Right ventricle myocardium superior (tissue), 1 donor: ENCODE measurements at places on chromosomes 5 and 9.

- DNase-seq, result no peak
Measured at GRCh38 chr5:97026721-97027120, 90.8 kb downstream of the LNPEP start.

DNA sequence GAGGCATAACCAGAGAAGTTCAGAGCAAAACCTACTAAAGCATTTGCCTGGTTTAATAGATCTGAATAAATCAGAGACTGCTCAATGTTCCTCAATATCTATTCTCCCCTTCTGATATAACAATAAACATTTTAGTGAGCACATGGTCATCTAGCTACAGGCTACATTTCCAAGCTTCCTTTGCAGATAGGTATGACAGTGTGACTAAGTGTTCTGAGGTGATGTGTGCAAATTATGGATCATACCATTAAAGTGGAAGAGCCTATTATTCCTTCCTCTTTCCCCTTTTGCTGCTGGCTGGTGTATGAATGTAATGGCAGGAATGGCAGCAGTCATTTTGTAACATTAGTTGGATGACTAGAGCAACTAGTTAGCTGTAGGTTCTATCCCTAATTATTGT, 285.8 kb upstream of the RASA1 start:
- no peak for DNase-seq

DNA sequence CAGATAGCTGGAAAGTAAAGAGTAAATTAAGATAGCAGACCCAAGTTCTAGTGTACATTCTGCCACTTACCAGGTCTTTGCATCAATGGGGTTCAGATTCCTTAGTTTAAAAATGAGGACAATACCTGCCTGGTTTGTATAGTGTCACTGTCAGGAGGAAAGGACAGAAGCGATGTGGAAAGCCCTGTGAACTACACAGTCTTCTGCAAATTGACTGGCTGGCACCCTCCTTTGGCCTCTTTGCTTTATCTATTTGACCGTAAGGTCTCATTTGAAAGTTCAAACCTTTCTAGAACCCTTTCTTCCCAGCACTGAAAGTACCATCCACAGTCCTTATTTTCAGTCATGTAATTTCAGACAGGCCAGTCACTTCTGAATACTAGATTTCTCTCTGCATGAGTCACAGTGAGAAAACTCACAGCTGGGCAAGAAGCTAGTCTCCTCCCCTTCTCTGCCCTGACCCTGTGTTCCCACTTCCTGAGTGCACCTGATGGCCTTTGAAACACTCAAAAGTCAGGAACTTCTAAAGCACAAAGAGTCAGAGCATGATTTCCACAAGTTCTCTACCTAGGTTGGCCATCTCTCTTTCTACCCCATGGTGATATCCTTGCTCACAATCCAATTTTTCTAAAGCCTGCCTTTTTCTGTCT, 91.3 kb upstream of the RASEF start:
- DNase-seq, result no peak

DNA sequence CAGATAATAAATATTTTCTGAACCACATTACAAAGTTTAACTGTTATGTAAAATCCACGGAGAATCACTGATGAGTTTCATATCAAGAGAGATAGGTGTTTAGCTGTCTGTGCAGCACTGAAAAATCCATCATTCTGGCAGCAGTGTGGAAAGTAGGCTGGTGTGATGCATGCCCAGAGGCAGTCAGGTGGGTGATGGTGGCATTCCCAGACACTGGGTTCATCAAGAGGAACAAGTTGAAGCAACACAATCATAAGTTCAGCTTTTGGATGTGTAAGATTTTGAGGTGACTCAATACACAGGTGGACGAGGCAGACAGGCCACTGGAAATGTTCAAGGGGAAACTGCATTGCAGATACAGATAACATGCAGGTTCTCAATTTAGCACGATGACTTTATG, 11.9 kb downstream of the DNAH5 start:
- no peak for DNase-seq

DNA sequence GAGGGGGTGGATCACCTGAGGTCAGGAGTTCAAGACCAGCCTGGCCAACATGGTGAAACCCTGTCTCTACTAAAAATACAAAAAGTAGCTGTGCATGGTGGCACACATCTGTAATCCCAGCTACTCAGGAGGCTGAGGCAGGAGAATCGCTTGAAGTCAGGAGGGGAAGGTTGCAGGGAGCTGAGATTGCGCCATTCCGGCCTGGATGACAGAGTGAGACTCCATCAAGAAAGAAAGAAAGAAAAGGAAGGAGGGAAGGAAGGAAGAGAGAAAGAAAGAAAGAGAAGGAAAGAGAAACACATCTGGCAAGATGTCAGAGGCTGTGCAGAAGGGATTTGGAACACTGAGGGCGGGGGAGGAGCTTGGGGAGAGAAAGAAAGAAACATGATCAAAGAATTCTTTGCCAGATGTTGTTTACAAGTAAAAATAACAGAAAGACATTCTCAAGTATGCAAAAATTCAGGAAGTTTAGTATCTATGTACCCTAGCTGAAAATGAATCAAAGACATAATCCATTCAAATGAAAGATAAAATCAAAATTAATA, 93.7 kb downstream of the AK8 start:
- DNase-seq, result no peak

GRCh38 chr5:139293202-139293506, 386 bp upstream of the MATR3 start:
- no peak for DNase-seq

- no peak for DNase-seq
Measured at GRCh38 chr9:4937446-4937845, 47.6 kb upstream of the JAK2 start.

- no peak for DNase-seq
Measured at GRCh38 chr5:144800169-144800568, 629.5 kb downstream of the KCTD16 start.

- no peak for DNase-seq
Measured at GRCh38 chr9:83937861-83938455, 16.7 kb upstream of the KIF27 start.

DNA sequence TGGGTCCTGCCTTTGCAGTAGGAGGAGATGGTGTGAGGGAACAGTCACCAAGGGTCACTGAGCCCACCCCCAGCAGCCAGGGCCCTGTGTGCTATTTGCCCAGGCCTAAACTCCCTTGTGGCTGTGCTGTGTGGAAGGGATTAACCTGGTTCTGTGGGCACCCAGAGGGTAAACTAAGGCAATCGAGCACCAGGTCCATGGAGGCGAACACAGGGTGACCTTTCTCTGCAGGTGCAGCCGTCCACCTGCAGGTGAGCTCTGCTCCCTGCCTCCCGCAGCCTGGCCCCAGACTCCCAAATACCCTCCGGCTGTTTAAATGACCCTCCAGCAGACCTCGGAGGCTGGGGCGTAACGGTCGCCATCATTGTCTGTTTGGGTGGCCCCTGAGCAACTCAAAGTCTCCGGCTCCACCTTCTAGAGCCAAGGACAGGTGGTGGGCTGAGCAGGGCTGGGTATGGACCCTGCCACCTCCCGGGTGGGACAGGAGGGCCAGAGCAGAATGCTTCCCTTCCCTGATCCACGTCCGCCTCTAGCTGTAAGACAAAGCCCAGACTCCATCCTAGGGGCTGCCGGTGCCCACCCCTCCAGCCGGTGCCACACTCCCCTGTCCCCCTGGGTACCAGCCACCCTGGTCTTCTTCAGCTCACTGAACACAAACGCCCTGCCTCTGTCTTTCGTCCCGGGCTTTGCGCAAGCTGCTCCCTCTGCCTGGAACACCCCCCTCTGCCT, 34.1 kb upstream of the FIBCD1 start:
- DNase-seq, result no peak

DNA sequence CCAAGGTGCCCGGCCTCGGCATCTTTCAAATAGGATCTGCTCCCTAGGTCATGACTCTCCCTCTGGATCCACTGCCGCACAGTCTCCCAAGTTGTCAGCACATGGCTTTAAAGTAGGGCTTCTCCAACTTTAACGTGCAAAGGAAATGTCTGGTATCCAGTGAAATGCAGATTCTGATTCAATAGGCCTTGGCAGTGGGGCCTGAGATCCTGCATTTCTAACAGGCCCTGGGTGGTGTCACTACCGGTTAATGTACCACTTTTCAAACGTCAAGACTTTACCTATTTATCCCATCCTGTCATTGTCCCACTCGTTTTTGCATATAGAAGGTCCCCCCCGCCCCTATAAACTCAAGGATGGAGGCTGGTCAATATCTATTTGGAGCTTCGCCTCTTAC, 137.6 kb upstream of the ZNF618 start:
- no peak for DNase-seq

- DNase-seq, result no peak
Measured at GRCh38 chr5:73376618-73377170, 71.9 kb downstream of the FOXD1 start.

DNA sequence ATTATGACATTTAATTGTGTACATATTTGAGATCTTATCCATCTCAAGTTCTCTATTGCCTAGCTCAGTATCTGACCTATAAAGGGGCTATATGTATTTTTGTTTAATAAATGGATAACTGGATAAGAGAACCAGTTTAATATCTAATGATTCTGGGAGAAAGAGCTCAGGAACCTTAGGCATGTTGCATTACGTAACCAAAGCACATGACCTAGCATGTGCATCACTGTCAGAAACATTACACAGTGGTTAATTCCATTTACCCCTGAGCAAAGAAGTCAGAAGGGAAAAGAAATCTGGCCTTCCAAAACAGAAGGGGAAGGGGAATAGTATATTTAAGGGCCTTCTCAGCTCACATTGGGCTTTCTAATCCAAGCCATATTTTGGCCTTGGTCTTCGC, 12.3 kb downstream of the PAPPA start:
- DNase-seq, result no peak

GRCh38 chr5:31866166-31866565, 227.2 kb downstream of the PDZD2 start:
- no peak for DNase-seq

GRCh38 chr5:119176785-119177184, 105.9 kb downstream of the DMXL1 start:
- DNase-seq, result no peak

DNA sequence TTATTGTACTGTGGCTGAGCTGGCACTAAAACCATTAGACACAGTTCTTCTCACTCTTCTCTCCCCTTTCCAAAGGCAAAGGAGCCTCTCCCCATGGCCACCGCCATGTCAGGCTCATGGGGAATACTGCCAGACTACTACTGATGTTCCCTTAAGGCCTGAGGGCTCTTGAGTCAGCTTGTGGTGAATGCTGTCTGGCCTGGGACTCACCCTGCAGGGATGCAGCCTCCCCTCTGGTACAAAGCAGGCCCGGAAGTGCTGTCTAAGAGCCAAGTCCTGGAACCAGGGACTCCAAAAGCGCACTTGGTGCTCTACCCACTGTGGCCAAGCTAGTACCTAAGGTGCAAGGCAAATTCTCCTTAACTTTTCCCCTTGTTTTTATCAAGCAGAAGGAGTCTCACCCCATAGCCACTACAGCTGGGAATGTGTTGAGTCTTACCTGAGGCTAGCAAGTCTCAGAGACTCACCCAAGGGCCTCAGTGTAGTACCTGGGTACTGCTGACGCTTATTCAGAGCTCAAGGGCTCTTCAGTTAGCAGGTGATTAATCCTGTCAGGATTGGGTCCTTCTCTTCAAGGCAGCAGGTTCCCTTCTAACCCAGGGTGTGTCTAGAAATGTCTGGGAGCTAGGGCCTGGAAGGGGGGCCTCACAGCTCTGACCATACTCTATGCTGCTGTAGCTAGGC, 33.2 kb upstream of the C5orf46 start:
- no peak for DNase-seq

- no peak for DNase-seq
Measured at GRCh38 chr9:31587146-31587545, 797.3 kb upstream of the ACO1 start.

DNA sequence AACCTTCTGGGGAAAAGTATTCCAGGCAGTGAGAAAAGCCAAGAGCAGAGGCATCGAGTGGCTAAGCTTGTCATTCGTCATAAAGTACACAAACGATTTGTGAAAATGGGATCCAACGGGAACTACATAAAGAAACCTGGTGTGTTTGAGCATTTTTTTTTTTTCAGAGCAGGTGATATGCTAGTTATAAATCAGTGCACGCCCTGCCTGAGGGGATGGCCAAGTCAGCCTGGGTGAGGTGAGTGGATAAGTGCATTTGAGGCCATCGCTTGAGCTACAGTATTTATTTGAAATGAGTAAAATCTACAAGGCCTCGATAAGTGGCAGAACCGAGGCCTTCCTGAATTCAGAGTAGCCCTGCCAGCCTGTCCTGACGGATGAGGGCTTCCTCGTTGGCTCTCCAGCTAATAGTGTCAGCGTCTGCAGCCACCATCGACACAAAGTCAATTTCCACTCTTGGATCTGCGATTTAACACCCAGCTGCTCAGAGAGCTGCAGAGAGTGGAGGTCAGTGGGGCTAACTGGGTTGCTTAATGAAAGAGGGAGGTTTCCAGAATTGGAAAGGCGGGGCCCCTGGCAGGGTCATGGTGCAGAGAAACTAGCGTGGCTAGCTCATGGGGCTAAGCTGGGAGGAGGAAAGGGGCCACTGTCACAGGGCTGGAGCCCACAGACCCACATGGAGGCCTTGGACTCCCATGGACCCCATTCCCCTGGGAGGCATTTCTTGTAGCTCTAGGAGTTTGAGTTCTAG, 27.3 kb downstream of the PPARGC1B start:
- DNase-seq, result no peak

DNA sequence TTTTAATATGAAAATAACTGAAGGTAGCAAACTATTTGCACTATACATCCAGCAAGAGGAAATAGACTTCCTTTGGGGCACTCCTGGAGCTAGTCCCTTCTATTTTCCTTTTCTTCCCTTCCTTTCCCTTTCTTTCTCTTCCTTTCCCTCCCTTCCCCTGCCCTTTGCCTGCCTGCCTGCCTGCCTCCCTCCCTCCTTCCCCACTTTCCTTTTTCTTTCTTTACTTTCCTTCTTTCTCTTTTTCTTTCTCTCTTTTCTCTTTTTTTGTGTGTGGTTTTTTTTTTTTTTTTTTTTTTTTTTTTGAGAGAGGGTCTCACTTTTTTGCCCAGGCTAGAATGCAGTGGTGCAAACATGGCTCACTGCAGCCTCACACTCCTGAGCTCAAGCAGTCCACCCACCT, 17.3 kb upstream of the CXXC5 start:
- no peak for DNase-seq

DNA sequence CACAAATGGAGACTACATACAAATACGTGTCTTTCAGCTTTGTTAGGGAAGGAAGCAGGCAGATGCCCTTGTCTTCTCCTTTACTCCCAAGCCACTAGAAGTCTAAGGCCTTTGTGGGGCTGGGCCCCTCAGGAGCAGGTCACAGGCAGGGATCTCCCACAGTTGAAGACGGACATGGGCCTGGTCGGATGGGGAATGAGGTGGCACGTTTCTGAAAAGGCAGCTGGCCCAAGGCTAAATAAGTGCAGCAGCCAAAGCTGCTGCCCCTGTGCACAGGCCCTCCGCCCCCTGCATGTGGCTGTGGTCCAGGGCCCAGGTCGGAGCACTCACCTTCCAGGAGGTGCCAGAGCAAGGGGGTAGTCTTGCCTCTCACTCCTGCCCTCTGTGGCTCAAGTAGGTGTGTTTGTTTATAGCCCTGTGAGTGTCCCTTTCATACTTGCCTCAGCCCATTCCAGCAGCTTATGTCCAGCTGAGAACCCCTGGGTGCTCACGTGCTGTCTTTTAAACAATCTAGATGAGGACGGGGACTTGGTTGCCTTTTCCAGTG, 1.8 kb downstream of the SQSTM1 start:
- no peak for DNase-seq

- DNase-seq, result no peak
Measured at GRCh38 chr9:90943341-90943740, 141.7 kb downstream of the SYK start.

- DNase-seq, result no peak
Measured at GRCh38 chr5:112692472-112692871, 45.2 kb upstream of the APC start.
